ENCODE measurements at places on chromosomes 4 and X. TPM values are rescaled to one million over a fixed set of nuclear protein-coding genes. Genes with fewer than 3 reads are reported as not detected.

DNA sequence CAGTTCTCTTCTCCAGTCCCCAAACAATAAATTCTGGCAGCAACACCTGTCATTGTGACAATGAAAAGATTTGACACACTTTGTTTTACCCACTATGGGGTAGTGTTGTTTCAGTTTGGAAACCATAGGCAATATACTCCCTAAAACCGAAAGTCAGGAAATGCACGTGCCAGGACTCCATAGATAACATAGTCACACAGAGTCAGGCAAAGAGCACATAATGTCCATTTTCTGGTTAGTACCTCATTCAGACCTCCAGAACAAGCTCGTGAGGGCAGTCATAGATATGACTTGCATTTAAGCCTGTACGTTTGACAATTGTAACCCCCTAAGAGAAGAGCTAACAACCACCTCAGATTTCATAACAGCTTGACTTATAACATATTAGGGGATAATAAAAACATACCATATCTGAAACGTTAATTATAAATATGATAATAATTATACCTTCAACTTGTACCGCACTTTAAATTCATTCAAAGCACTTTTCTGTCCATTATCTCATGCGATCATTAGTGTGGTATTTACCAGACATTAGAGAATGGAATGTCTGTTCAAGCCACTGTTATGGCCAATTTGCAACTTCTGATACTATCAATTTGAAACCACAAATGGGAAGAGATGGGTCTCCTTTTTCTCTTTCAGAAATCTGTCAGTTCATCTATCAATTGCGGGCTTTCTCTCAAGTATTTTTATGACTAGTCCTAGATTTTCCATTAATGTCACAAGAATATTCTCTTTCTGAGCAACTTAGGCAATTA is 147.4 kb downstream of the LDB2 start:
- no peaks in the 10 kb centered on the region for H3K27me3 ChIP-seq
- no peak overlapping the region for H3K27ac ChIP-seq
- no peaks in the 10 kb centered on the region for H3K4me1 ChIP-seq
- no peak for DNase-seq

Gene RHOXF2
- not detected for total RNA-seq

GRCh38 chrX:57267308-57267707 is 19.2 kb upstream of the FAAH2 start:
- no peak overlapping the region for H3K4me3 ChIP-seq
- no peaks in the 10 kb centered on the region for H3K4me1 ChIP-seq
- H3K36me3 ChIP-seq, result peaks cover 2% of the 10 kb centered on the region

DNA sequence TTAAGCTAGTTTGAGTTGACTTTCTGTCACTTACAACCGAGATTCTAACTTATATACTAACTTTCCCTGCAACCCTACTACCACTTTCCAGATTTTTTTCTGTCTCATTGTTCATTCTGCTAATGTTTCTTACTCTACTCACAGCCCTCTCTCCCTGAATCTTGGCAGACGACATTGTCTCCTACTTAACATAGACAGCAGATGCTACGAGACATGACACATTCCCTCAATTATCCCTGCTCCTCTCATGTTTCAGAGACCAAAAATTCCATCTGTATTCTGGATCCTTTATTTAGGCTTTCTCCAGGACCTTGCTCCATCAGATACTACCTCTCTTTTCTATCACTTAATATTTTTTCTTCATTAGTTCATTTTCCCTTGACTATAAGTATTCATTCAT is 379.1 kb upstream of the TEX13C start:
- H3K27ac ChIP-seq, result no peak overlapping the region
- no peaks in the 10 kb centered on the region for H3K4me1 ChIP-seq
- no peaks in the 10 kb centered on the region for H3K36me3 ChIP-seq

DNA sequence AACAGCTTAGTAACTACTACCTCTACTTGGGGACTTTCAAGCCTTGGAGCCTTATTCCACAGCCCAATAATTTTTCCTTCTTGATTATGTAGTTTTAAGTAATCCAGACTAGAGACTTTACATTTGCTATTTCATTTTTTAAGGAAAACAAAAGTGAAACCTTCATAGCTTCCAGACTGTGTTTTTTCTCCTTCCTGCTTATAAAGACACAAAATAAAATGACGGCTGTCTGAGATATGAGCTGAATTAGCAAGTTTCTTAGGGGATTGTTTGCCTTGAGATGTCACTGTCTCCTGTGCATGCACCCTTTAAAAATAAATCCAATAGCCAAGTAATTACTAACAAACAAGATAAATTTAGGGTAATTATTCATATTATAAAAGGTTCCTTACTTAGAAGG is 78.8 kb upstream of the PACRGL start:
- H3K4me1 ChIP-seq, result no peaks in the 10 kb centered on the region
- H3K27me3 ChIP-seq, result peaks cover 8% of the 10 kb centered on the region
- H3K4me3 ChIP-seq, result no peak overlapping the region
- H3K27ac ChIP-seq, result no peak overlapping the region
- no peak for DNase-seq

Gene SLC25A14
- 14.2 TPM for total RNA-seq

Gene ARX
- total RNA-seq, result not detected

DNA sequence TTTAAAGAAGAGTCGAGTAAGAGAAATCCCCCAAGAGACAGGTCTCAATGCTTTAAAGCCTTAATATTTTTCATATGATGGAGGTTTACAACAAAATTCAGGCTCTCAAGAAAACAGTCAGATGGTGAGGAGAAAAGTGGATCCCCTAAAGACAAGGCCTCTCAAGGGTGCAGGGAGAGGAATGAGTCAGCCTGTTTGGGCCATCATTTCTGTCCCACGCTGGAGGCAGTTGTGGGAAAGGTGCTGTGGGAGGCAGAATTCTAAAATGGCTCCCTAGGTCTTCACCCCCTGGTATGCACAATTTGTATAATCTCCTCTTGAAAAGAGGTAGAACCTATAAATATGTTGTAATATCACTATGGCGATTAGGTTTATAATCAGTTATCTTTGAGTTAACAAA is 4.6 kb upstream of the TIFA start:
- peak overlapping the region; percentile 79 for H3K4me3 ChIP-seq
- H3K27ac ChIP-seq, result peak overlapping the region; percentile 98
- H3K27me3 ChIP-seq, result no peaks in the 10 kb centered on the region
- peaks cover 16% of the 10 kb centered on the region for H3K36me3 ChIP-seq
- DNase-seq, result peak; percentile 62

Gene ADH1C
- total RNA-seq, result not detected

Gene ZNF182
- 9.1 TPM for total RNA-seq
